Hematopoietic multipotent progenitor cell treated with erythropoietin and hydrocortisone succinate and interleukin-3 and kit ligand, for 8 days (in vitro differentiated cells): ENCODE measurements at places on chromosomes 1 and 21.

DNA sequence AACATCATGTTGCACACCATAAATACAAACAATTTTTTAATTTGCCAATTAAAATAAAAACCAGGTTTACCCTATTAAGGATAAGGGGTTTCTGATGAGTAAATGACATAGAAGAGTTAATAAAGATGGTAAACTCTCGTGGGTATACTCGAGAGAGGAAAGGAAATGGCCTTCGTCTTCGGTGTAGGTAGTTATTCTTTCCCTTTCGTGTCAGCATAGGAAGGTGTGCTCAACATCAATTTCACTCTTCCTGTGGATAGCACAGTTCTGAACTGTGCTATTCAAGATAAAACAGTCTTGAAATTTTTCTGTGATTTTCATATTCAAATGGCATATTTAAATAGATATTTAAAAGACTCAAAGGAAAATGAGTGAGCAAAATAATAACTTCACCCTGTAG lies 98.2 kb downstream of the RGL1 start:
- no peak for DNase-seq

DNA sequence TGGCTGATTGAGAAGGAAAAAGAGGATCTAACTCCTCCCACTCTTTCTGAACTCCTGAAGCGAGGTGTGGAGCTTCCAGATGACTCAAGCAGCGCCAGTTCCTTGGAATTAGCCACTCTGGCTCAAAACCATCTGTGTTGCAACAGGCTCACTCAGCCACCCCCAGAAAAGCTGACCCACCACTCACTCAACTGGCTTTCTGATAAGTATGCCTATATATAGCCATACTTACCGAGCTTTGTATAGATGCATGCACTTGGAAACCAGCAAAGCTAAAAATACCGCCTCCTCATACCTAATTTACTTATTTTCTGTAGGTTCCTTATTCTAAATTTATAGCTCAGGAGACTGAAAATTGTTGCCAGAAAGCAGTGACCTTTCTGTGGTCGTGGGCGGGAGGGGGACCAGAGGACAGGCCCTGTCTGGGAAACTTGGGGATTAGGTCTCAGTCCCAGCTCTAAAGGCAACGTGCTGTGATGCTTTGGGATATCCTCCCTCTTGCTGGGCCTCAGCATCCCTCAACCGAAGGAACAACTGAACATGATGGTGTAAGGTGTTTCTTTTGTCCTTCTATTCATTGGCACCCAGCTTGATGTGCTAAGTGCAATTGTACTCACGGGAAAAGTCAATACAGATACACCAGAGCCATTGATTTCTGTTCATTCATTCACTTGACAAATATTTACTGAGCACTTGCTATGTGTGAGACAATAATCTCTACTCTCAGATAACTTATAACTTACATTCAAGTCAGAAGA lies 65.7 kb downstream of the NENF start:
- no peak for DNase-seq

DNA sequence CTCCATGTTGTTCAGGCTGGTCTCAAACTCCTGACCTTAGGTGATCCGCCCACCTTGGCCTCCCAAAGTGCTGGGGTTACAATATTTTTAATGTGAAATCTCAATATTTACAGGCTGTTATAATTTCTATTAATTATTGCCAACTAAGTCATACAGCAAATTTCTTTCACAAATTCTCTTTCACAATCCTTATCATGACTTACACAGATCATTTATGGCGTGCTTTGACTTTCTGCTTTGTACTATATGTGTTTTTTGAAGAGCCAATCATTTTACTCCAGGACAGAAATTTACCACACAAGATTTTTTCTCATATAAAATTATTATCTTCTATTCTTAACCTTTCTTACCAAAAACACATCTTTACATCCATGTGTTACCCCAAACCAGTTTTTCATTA lies 1729.9 kb downstream of the NCAM2 start:
- DNase-seq = no peak

GRCh38 chr1:83718338-83718737 lies 280.6 kb downstream of the TTLL7 start:
- no peak for DNase-seq

- no peak for DNase-seq
Observed at GRCh38 chr1:94551449-94551848, 9.9 kb upstream of the F3 start.

DNA sequence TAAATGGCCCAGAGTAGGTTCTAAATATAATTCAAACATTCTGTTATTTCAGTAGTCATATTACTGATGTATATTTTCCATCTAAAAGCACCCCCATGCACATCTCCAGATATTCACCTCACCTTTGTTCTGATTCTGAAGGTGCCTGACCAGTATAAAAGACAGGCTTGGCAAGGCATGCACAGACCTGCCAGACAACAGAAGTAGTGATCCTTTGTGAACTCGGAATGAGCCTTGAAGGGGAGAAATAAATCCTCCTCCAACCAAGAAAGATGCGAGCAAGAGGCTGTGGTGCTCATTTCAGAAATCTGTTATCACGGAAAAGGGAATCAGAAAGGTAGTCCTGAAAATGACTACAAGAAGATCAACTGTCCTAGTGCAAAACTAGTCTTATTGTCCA lies 287.3 kb downstream of the VAV3 start:
- DNase-seq = no peak

DNA sequence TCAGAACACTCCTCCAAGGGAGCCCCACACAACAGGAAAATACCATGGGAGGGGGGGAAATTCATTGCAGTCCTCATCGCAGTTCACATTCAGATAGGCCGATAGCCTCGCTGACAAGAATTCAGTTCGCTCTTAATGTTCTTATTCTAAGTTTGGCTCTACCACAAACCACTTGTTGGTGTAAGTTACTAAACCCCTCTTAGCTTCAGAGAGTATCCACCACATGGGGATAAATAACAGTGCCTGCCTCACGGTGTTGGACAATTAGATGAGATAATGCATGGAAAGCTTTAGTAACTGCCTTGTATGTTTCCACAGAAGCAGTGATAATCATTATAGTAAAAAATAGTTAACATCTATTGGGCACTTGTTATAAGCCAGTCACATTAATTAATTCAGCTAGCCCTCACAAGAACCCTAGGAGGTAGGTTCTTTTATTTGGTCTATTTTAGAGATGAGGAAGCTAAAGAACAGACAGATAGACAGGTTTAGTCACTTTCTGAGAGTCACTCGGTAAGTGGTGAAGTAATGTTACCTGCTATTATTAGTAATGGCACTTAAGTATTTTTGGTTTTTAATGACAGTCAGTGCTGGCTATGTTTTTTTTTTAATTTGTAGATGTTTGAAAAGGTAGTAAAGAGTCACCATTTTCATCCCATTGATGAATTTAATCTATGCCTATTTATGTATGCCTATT lies 10.1 kb downstream of the VAV3 start:
- DNase-seq = no peak

- no peak for DNase-seq
Observed at GRCh38 chr1:222284466-222284865, 263.4 kb downstream of the HHIPL2 start.

DNA sequence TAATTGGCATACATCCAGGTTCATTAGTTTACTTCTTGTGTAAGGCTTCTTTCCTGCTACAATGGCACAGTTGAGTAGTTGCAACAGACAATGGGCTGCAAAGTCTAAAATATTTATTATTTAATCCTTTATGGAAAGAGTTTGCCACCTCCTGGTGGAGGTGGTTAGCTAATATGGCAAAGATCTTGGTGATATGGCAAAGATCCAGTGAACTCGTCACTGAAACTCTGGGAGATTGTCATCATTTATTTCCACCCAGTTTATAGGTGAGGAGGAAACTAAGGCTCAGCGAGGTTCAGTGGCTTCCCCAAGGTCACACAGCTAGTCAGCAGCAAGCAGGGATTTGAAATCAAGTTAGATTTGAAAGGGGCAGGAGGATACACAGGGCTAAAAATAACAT lies 16.1 kb upstream of the IFFO2 start:
- peak; percentile 37 for DNase-seq

- DNase-seq = no peak
Observed at GRCh38 chr1:241615043-241615974, 24.9 kb downstream of the CHML start.

- DNase-seq = peak; percentile 90
Observed at GRCh38 chr1:42913426-42914091, 45.1 kb downstream of the SLC2A1 start.

GRCh38 chr1:41981796-41982195 lies 63.1 kb upstream of the HIVEP3 start:
- no peak for DNase-seq

- DNase-seq = no peak
Observed at GRCh38 chr1:53123453-53124140, 18.8 kb downstream of the SLC1A7 start.

GRCh38 chr1:231665101-231665500 lies 38.5 kb downstream of the DISC1 start:
- DNase-seq = no peak

- DNase-seq = no peak
Observed at GRCh38 chr1:46315669-46316403, 12.3 kb downstream of the UQCRH start.

DNA sequence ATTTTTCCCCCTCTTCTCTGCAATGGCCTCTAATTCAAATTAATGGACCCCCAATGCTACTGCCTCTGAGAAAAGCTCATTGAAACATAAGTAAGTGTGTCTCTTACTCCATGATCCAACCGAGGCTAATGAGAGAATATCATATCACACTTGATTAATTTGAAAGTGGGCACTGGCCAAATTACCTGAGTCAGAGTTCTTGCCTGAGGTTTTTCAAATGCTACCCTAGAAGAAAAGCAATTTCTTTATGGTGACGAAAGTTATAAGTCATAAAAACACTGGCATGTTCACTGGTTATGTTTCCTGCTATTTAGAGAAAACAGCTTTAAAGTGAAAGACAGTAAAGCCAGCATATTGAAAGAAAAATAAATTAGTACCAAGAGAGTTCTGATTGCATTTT lies 368.8 kb upstream of the TMPRSS15 start:
- no peak for DNase-seq

GRCh38 chr1:47161298-47162040 lies 24.2 kb downstream of the CYP4A22 start:
- no peak for DNase-seq

- DNase-seq = peak; percentile 55
Observed at GRCh38 chr1:218339267-218339831, 5.8 kb upstream of the TGFB2 start.

- no peak for DNase-seq
Observed at GRCh38 chr1:1082776-1083415, 8.8 kb upstream of the RNF223 start.

- peak; percentile 14 for DNase-seq
Observed at GRCh38 chr1:230772457-230773395, 25.5 kb downstream of the CAPN9 start.

- peak; percentile 66 for DNase-seq
Observed at GRCh38 chr21:33976082-33977016, 60.7 kb upstream of the ATP5PO start.

- no peak for DNase-seq
Observed at GRCh38 chr1:247459507-247459906, 1.6 kb upstream of the OR2B11 start.

DNA sequence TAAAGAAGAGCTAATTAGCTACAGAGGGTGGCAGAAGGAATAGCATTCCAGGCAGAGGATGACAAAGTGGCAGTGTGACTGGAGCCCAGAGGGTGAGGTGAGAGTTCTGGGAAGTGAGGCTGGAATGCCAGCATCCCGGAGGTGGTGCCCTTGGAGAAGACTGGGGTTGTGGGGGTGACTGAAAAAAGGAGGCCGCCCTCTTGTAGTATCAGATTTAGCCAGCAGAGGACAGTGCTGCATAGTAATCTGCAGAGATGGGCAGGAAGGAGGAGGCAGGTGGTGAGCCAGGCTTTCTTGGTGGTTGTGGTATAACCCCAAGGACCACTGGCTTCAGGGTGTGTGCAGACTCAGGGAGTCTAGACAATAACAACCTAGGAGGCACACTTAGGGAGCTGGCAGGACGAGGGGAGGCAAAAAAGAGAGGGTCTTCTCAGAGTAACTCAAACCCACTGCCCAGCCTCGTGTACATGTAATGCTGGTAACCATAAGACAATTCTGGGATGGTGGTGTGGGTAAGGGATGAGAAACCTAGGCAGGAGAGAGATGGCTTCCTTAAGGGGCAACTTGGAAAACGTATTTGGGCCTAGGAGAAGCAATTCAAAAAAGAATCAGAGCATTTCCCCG lies 30.5 kb downstream of the MROH7 start:
- DNase-seq = peak; percentile 54

GRCh38 chr1:226960944-226961765 lies 21.1 kb downstream of the COQ8A start:
- no peak for DNase-seq

GRCh38 chr1:159421821-159422220 lies 10.2 kb upstream of the OR10J4 start:
- no peak for DNase-seq

DNA sequence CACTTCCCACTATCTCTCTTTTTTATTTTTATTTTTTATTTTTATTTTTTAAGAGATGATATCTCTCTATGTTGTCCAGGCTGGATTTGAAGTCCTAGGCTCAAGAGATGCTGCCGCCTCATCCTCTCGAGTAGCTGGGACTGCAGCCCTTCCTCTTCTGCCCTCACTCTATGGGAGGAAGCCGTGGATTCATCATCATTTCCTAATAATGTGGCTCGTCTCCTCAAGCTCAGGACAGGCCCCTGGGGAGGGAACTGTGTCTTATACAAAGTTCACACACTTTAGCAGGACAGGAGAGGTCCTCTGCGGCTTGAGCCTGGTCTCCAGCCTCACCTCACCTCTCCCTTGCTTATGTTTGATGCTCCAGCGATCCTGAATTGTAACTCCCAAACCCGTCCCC lies 16.5 kb upstream of the IFFO2 start:
- no peak for DNase-seq

DNA sequence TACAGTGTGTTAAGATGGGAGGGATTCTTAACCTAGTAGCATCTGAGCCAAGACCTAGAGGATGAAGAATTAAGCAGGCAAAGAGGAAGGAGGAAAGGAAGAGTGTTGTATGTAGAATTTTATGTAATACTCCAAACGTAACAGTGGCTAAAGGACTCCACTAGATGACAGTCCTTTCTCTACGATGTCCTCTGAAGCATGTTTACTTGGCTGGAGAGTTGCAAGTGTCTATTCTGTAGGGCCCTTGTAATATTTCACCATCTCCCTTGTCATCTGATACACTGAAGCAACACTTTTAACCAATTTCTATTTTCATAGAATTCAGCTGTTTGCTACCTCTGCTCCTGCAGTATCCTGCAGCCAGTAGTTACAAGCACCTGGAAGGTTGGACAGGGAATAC lies 2.2 kb upstream of the YBX1 start:
- no peak for DNase-seq

- DNase-seq = peak; percentile 55
Observed at GRCh38 chr1:175434283-175434860, 241.8 kb upstream of the KIAA0040 start.

DNA sequence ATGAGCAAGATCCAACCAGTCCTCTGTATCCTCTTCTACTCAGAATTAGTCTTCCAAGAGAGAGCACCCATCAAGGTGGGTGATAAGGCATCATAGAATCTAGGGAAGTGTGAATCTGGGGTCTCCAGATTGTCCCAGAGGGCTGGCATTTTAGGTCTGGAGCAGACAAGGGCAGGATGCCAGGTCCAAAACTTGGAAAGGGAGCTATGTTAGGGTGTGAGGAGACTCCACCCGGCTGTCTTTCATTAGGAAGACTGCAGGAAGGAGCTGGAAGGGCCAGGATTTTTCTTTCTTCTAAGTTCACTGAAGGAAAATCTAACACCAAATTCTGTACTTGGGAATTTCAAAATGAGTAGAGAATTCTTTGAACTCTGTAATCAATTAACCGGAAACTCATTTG lies 86.1 kb upstream of the BMP8A start:
- no peak for DNase-seq

- no peak for DNase-seq
Observed at GRCh38 chr1:217149791-217150190, 426.6 kb upstream of the ESRRG start.
